ENCODE measurements at places on chromosomes 13 and 19. TPM values are rescaled to one million over a fixed set of nuclear protein-coding genes. Genes with fewer than 3 reads are reported as not detected.

SPATA13 gene
- total RNA-seq: 38.1 TPM

IL4I1 gene
- 0.75 TPM for total RNA-seq

ATP4B gene
- total RNA-seq: not detected

OR7D2 gene
- total RNA-seq: not detected

NLRP7 gene
- not detected for total RNA-seq

All from pancreas (tissue), 10 donors.